ENCODE measurements at places on chromosomes 6 and 20.

GRCh38 chr6:137033828-137034227 is 10.9 kb downstream of the IL20RA start:
- no peak for DNase-seq

GRCh38 chr20:46353500-46354206 is 45.4 kb upstream of the CDH22 start:
- DNase-seq, result no peak

GRCh38 chr6:167514524-167514923 is 189.6 kb downstream of the TTLL2 start:
- DNase-seq, result no peak

DNA sequence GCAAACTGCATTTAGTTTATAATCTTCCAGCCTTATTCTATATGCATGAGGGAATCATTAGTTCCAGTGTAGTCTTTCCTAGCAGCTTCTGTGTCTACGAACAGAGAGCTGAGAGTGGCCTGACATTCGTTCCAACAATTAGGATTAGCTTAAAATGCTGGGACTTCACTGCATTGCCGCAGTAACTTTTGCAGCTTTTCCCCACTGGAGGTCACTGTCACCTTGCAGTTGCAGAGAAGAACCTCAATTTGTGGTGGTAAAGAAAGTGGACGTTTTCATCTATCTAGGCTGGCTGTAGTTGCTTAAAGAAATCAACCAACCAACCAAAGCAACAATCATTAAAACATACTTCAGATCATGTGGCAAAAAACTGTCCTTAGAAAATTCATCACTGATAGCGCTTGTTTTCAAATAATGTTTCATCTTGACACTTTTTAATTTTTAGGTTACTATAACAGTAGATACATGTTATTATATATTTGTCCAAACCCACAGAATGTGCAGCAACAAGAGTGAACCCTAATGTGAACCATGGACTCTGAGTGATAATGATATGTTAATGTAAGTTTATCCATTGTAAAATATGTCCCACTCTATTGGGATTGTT is 12.2 kb downstream of the MYLK4 start:
- DNase-seq, result no peak

DNA sequence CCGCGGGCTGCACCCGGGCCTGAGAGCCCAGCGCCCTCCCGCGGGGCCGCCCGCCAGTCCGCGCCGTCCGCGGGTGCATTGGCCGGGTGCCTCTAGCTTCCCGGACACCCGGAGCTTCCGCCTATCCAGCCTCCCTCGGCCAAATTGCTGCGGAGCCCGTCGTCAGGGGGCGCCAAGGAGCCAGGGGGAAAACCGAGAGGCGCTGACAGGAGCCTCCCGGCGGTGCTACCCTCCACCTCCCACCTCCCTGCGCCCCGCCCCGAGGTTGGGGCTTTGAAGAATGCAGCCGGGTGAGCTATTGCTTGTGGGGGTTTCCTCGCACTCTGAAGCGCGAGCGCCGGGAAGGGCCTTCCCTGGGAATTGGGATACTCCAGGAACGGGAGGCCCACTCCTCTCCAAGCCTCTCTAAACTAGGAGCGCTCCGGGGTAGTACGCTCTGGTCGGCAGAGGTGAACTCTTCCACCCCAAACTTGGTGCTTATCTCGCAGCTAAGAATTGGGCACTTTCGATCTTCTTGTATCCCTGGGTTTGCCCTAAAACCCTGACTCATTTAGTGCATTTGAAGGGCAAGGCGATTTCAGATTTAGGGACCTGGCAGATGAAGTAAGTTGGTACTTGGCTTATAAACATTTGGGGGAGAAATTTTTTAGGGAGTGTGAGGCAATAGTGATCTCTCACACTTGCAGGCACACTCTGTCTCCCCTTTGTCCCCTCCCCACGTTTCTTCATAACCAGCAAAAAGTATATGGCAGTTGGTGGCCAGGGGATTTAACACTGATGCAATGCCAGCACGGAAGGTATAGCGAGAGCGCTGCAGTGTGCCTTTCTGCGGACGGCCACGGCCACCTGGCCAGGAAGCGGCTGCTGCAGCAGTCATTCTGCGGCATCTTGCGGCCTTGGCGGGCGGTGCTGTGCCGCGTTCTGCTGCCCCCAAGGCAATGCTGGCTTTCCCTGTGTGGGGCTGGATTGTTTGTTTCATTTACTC is 556 bp downstream of the BEND6 start:
- peak; percentile 90 for DNase-seq

DNA sequence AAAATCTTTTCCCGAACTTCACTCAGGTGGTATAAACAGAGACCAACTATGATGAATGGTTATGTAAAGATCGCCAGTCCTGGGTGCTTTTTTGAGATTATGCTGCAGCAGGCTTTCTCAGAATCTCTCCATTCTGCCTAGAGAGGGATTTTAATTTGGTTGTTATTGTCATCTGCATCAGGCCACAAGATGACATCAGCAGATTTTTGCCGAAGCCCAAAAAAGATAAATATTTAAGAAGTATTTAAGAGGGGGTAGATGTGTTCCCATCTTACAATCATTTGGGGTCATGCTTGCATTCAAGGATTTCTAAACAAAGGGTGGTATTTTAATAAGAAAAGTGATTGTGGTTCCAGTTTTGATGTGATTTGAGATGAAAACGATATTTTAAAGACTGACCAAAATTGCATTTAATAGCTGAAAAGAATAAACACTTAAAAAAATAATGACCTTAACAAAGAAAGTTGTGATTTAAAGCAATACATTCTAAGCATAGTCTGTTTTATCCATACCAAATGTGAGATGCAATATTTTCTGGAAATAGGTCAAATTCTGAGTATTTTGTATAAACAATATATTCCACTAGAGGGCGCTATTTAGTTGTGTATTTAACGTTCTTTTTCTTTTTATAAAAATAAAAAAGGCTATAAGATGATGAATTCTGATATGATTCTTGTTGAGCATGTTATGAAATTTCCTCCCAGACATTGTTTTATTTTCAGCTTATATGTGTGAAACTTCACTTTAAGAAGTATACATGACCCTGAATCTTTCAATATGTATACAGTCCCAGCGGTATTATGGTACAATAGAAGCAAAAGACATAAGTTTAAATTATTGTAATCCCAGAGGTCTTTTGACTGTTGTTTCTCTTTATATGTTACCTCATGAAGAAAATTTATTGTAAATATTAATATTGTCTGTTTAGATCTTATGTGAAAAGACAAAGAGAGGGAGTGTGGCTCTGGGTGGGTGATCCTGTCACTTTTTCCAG is 51.0 kb upstream of the ZFP64 start:
- no peak for DNase-seq

DNA sequence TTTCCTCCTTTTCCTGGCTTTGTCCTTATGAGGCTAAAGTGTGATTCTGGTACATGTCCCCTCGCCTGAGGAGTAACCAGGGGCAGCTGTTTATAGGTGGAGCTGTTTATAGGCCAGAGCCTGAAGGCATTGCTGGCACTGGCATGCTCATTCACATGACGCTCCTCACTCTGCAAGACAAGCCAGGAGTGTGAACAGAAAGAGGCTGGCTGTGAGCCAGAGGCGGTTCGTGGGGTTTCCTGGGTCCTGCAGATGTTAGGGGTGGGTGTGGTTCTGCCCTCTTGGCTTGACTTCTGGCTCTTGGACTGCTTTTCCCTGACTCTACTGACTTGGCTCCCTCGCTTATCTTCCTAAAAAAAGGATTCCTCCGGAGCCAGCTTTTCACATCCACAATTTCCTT is 12.8 kb upstream of the MDFI start:
- no peak for DNase-seq

GRCh38 chr20:49676581-49677291 is 36.9 kb downstream of the B4GALT5 start:
- no peak for DNase-seq

DNA sequence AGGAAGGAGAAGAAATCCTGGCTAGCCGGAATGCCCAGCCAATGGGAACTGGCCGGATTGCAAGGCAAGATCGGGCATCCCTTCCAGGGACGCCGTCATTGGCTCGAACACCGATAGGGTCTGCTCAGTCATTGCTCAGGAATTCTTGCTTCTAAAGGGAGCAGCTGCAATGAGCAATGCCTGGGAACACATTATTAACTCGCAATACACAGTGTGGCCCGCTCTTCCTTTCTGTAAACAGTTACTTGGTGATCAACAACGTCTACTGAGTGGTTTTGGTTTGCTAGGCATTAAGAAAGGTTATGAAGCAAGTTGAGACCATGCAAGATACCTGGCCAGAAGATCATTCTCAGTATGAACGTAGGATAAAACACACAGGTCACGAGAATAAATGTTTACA is 165.4 kb upstream of the CITED2 start:
- DNase-seq, result no peak

DNA sequence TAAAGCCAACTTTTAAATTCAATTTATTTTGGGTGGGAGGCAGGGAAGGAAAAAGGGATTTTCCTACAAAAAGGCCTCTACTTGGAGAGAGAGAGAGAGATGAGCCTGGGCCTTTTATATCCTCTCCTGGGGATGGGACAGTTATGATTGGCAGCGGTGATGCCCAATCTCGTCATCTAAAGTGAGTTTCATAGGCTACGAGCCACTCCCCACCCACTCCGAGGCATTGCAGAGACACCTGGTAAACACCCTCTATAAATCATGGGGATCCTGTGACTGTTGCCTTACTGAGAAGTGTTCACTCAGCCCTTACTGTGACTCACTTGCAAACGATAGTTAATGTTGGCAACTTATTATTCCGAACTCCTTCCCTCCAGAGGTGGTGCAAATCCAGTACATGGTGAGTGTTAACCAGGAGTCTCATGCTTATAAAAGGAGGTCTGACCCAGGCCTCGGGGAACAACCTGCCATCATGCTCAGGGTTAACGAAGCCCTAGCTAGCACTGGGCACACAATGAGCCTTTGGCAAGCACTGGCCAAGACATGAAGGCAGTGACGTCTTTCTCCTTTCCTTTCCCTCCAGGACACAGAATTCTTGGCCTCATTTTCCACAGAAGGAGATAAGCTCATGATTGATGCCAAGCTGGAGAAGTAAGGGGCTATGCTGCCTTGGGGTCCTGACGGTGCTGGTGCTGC is 20.5 kb downstream of the BPIFB4 start:
- DNase-seq, result no peak

DNA sequence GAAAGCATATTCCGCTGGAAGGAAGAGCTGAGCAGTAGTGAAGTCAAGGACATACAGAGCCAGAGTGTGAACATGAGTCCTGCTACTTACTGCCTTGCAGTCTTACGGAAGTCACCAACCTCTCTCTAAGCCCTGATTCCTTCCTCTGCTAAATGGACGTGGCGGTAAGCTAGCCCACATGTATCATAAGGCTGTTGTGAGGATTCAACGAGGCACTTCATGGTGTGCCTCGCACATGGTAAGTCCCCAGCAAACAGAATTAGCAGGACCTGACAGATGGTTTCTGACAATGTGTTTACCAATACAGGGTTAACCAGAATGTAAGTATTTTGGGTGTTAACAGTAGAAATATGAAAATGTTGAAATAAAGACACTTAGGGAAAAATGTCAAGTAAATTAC is 93.2 kb downstream of the IRF4 start:
- DNase-seq, result no peak

DNA sequence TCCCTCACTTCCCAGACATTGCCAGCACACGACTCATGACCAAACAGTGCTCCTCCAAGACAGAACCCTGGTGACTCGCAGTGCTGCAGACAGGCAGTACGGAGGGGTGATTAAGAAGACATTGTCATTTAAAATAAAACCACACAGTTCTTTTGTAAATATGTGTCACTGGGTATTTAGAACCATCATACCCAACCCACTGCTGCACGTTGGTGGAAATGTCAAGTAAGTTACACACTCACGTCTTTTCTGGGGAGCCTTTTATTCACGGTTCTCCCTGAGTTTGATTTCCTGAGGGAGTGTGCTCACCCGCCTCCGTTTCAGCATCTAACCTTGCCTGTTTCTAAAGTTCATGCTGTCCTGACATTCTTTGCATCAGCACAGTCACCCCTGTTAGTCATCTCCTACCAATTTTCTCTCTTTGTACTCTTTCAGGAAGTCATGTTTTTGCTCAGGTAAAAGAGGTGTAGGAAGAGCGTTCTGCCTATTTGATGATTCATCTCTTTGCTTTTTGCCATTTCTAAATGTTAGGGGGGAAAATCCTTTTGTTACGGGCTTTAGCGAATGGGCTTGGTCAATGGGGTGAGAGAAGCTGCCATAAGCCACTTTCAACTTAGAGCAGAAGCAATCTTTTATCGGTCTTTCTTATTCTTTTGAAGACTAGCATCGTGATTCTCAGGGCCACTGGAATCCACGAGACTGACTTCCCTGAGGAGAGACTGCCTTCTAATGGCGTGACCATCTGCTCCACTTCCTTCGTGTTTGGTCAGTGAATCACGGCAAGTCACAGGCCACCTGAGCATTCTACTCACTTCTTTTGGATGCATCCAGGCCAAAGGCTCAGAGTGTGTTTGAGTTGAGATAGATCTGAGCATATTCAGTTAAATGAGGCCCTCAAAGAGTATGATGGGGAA is 512.8 kb upstream of the JARID2 start:
- no peak for DNase-seq

DNA sequence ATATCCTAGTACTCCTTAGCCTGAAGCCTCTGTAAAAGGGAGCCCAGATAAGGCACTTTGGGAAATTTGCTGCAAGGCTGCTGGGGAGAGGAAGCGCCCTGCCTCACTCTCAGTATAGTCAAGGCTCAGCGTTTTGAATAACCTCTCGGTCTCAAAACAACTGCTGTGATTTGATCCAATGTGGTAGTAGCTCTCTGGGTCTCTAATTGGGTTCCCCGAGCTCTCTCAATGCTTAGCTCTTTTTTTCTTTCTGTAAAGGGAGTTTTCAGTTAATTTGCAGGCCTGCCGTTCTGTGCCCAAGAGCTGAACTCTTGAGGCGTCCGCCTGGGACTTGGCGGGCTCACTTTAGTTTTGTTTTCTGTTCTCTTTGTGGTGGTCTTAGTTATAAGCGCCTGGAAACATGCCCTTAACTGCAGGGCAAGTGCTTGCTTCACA is 41.2 kb downstream of the ZHX3 start:
- DNase-seq, result no peak

DNA sequence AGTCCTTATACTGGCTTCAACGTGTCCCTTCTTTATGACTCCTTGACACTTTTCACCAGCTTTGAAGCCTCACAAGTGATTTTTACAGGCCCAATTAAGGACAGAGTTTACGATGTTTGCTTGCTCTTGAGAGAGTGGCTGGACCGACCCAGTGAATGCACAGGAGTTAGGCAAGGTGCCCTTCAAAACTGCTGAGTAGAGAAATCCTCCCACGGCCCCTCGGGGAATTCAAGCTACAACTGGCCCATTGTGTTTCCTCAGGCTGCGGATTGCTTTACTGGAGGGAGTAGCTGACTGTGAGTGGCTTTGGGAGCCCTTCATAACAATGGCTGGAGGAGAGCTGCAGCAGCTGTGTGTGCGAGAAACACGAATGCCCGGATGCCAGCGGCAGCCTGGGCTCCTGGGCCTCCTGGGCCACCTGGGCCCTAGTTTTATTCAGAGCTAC is 50.0 kb downstream of the SGK1 start:
- peak; percentile 38 for DNase-seq

- no peak for DNase-seq
Observed at GRCh38 chr20:703426-703825, 27.8 kb upstream of the SCRT2 start.

GRCh38 chr6:169725125-169726048 is 1.1 kb upstream of the PHF10 start:
- DNase-seq, result no peak

GRCh38 chr6:43687437-43688347 is at the start of gene MRPS18A:
Gene MRPS18A (minus strand): TSS chr6:43687791. CDS start chr6:43687779, 12 bp downstream.
- peak; percentile 79 for DNase-seq

Data from NCI-H510A (cell line).